Kidney glomerular epithelial cell (primary cell): ENCODE measurements at places on chromosomes 5 and 9.

DNA sequence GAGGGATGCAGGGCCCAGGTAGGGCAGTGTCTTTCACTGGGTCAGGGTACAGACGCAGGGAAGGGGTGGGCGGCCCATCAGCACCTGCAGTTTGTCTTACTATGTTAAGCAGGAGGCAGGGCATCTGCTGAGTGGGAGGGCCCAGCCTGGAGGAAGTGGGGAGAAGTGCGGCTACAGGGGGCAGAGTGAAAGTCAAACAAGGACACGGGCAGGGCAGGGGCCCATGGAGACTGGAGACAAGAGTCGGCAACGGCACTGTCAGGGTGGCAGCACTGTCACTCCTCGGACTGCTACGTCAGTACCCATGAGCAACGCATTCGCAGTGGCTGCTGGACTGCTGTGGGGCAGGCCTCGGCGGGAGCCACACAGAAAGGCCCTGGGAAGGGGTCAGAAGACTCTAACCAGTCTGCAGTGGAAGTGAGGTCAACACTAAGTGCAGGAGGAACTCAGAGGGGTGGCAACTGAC lies 19.7 kb downstream of the CAMSAP1 start:
- no peak for DNase-seq

DNA sequence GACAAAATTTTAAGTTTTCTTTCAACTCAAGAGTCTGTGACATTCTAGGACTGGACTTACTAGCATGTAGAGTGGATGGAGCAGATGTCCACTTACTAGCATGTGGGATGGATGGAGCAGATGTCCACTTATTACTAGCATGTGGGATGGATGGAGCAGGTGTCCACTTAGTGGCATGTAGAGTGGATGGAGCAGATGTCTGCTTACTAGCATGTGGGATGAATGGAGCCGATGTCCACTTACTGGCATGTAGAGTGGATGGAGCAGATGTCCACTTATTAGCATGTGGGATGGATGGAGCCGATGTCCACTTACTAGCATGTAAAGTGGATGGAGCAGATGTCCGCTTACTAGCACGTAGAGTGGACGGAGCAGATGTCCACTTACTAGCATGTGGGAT lies 2.4 kb downstream of the SLC36A1 start:
- DNase-seq = no peak

GRCh38 chr5:42483472-42484154 lies 60.4 kb downstream of the GHR start:
- DNase-seq = no peak

DNA sequence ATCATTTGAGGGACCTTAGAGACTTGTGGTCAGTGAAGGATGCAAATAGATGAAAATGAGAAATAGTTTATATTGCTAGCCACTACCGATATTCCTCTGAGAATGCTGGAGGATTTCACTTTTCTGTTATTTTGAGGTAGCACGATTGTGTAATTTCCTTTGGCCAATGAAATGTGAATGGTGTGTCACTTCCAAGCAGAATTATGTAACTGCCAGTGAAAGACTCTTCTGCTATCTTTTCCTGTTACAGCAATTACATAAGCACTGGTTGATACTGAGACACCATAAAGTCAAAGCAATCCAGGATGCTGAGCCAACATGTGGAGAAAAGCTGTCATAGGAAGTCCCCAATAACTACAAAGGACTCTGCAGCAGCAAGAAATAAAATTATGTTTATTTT lies 3.6 kb upstream of the PCDHA2 start:
- DNase-seq = no peak

- no peak for DNase-seq
Observed at GRCh38 chr5:59538750-59539121, 354.8 kb downstream of the PDE4D start.

- DNase-seq = peak; percentile 13
Observed at GRCh38 chr9:99368341-99369326, 146.6 kb downstream of the SEC61B start.

- peak; percentile 98 for DNase-seq
Observed at GRCh38 chr5:127934791-127935256, 148.7 kb upstream of the SLC12A2 start.

DNA sequence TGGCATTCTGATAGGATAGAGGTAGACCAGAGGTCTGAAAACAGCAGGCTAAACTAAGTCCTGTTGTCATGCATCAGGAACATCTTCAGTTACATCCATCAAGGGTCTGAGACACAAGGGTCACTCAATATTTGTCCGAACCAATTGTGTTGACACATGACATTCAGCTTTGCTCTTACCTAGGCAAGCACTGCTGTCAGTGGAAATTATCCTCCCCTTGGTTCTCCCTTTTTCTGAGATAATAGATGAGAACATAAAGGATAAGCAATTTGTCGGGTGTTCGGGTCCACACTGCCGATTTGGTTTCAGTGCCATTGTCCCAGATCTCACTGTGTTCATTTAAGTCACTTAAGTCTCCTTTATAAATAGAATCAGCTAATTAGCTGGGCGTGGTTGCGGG lies 148.3 kb upstream of the MSX2 start:
- DNase-seq = no peak

DNA sequence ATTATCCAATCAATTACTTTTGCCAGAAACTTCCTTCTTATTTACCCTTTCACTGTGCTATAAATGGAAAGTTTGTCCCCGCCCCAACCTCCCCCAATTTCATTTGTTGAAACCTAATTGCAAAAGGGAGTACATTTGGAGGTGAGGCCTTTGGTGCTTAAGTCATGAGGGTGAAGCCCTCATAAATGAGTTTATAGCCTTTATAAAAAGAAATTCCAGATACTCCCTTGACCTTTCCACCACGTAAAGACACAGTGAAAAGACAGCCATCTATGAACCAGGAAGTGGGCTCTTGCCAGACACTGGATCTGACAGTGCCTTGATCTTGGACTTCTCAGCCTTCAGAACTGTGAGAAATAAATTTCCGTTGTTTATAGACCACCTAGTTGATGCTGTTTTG lies 82.3 kb downstream of the NUDT12 start:
- DNase-seq = no peak

- DNase-seq = no peak
Observed at GRCh38 chr9:138080979-138081378, 203.4 kb downstream of the CACNA1B start.
